Ascending aorta (tissue), 2 donors: ENCODE measurements at places on chromosomes 1 and 21.

- H3K36me3 ChIP-seq, result no peaks in the 10 kb centered on the region
- H3K27ac ChIP-seq, result no peak overlapping the region
- no peak overlapping the region for H3K4me3 ChIP-seq
- no peaks in the 10 kb centered on the region for H3K4me1 ChIP-seq
- DNase-seq, result no peak
- H3K27me3 ChIP-seq, result no peaks in the 10 kb centered on the region
Observed at GRCh38 chr1:223180731-223181321, 37.8 kb upstream of the TLR5 start.

GRCh38 chr1:119865627-119866026 is 30.7 kb downstream of the ADAM30 start:
- DNase-seq, result no peak
- no peaks in the 10 kb centered on the region for H3K27me3 ChIP-seq
- H3K4me1 ChIP-seq, result no peaks in the 10 kb centered on the region

DNA sequence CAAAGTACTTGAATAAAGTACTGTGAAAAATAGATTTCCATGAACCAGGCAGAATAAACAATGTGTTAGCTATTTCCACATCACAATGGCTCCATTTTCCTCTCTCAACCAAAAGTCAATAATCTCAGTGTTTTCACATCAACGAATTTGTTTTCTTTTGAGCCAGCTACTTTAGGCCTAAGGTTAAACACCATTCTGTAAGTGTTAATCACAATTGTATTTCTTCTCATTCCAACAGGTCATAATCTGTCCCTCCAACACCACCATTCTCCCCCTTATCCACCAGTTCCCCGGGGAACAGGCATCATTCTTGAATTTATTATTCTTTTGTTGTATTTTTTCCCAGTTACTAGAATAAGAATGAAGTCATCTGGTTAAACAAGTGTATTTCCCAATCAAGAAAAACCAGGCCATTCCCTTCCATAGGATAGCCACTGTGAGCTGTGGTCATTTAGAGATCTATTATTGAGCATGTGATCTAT is 66.2 kb upstream of the PALMD start:
- no peaks in the 10 kb centered on the region for H3K27me3 ChIP-seq
- H3K36me3 ChIP-seq, result no peaks in the 10 kb centered on the region
- DNase-seq, result no peak
- H3K27ac ChIP-seq, result no peak overlapping the region
- no peak overlapping the region for H3K4me3 ChIP-seq

DNA sequence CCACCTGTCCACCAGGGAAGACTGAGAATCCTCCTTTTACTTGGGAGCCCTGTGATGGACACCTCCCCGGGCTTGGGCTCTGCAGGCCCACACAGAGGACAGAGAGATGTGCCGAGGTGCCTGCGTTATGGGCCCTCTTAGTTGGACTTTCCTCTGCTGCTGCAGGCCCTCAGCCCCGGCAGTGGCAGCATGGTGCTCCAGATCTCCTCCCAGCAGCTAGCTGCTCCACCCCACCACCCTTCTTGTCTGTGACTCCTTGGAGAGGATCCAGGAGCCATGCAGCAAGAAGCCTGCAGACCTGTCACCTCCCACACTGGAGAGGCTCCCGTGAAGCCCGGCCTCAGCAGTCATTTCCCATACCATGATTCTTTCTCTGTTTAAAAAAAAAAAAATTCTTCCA is 27.4 kb downstream of the PHGDH start:
- no peak overlapping the region for H3K27ac ChIP-seq
- H3K36me3 ChIP-seq, result peaks cover 39% of the 10 kb centered on the region
- peaks cover 4% of the 10 kb centered on the region for H3K4me1 ChIP-seq
- H3K27me3 ChIP-seq, result no peaks in the 10 kb centered on the region
- DNase-seq, result no peak
- no peak overlapping the region for H3K4me3 ChIP-seq

GRCh38 chr1:14826172-14826636 is 227.7 kb downstream of the KAZN start:
- H3K27me3 ChIP-seq, result no peaks in the 10 kb centered on the region
- no peak for DNase-seq
- no peak overlapping the region for H3K27ac ChIP-seq
- no peaks in the 10 kb centered on the region for H3K36me3 ChIP-seq
- no peaks in the 10 kb centered on the region for H3K4me1 ChIP-seq

DNA sequence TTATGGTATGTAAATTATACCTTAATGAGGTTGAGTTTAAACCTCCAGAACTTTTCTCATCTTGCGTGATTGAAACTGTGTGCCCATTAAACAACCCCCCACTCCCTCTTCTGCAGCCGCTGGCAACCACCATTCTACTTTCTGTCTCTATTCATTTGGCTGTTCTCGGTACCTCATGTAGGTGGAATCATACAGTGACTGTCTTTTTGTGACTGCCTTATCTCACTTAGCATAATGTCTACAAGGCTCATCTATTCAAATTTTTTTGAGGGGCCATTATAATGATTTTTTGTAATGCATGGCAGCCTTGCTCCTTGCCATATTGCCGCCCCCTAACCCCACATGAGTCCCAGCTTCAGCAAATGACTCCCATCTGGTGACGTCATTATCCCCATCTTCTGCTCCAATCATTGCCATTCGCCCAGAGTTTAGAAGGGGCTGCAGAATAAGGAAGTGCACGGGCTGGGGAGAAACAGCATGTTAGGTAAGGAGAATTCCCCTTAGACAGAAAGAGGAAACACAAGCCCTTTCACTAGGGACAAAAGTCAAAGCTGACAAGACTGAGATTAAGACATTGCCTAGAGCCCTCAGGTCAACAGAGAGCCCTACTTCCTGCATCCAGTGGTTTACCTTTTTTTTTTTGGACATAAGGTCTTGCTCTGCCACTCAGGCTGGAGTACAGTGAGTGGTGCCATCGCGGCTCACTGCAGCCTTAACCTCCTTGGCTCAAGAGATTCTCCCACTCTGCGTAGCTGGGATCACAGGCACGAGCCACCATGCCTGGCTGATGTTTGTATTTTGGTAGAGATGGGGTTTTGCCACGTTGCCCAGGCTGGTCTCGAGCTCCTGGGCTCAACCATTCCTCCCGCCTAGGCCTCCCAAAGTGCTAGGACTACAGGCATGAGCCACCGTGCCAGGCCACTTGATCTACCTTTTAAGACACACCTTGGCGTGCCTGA is 78.4 kb upstream of the ERRFI1 start:
- H3K36me3 ChIP-seq, result no peaks in the 10 kb centered on the region
- no peaks in the 10 kb centered on the region for H3K4me1 ChIP-seq
- no peak overlapping the region for H3K4me3 ChIP-seq

DNA sequence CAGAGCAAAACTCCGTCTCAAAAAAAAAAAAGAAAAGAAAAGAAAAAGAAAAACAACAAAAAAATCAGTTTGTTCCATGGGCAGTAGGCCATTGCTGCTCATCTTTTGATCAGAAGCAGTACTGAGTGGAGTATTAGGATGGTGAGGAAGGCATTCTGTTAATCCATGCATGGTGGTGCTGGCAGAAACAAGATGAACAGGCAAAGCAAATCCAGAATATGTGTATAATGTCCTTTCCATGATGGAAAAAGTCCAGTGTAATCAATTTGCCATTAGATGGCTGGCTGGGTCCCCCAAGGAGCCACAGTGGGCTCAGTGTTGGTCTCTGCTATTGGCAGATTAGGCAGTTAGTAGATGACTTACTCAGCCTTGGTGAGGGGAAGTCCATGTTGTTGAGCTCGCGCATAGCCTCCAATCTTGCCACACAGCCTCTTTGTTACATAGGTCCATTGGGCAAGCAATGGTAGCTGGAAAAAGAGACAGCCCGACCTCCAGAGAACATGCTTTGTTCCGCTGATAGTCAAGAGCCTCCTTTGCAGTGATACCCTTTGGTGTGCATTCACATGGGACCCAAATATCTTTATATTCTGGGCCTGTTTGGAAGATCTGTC is 23.3 kb downstream of the H3-3A start:
- peaks cover 11% of the 10 kb centered on the region for H3K4me1 ChIP-seq
- no peaks in the 10 kb centered on the region for H3K36me3 ChIP-seq
- H3K27me3 ChIP-seq, result no peaks in the 10 kb centered on the region

DNA sequence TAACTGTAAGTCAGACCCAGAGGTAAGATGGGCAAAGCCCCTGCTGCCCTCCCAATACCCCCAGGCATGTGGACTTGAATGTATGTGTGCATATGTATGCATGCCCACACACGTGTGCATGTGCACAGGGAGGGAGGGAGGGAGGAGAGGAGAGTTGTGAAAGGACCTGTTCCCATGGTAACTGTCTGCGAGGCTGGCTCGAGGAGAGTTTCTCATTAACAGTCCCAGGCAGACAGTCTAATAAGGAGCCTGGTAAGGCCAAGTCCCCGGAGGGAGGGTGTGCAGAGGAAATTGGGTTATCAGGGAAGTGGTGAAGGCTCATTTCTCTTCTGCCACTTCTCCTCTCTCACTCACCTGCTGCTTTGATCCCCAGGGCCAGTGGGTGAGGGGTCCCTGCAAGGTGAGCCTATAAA is 74.9 kb downstream of the NFASC start:
- H3K27me3 ChIP-seq, result no peaks in the 10 kb centered on the region
- H3K4me1 ChIP-seq, result no peaks in the 10 kb centered on the region
- H3K27ac ChIP-seq, result no peak overlapping the region
- DNase-seq, result no peak
- H3K4me3 ChIP-seq, result no peak overlapping the region

DNA sequence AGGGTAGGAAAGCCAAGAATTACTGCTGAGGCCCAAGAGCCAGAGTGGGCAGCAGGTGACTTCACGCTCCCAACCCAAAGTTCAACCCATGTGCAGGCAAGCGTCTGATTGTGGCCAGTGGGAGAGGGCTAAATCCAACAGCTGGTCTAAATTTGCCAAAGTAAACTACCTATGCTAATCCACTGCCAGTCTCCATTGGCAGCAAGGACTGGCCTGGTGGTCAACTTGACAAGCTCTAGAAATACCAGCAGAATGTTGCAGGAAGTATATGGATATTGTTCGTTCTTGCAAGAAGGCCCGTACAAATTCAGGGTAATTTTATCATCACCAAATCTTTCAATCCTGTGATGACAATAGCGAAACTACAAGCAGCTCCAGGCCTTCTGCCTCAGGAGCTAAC is 1.5 kb downstream of the TMEM63A start:
- no peaks in the 10 kb centered on the region for H3K27me3 ChIP-seq
- peaks cover 46% of the 10 kb centered on the region for H3K4me1 ChIP-seq
- peak overlapping the region; percentile 90 for H3K4me3 ChIP-seq

DNA sequence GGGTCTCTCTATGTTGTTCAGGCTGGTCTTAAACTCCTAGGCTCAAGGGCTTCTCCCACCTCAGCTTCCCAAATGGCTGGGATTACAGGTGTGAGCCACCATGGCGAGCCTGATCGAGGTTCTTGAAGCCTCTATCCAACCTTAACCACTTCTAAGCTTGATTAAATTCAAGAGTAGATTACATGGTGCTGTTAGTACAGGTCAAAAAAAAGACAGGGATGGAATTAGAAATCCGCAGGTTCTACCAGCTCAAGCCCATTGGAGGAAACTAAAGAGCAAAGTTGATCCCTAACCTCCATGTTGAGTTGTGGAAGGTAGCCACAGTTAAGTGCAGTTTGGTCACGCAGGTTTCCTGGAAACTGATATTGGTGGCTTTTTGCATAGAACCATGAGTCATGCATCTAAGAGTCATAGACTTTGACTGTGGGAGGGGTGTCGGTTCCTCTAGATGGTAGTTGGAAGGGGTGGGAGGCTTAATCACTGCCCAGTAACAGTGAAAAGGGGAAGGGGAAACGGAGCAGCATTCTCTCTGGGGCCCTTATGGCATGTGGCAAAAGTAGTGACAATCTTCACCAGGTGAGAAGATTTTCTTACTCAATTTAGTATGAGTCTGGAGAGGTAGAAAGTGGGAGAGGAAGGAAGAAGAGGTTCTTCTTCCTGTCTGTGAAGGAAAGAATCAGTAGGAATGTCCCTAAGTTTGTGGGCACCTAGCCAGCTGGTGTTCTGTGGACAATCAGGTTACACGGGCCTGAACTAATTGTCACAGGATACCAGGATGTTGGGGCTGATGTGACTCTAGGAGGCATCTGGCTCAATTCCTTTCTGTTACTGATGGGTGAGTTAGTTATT is 7.0 kb downstream of the CD53 start:
- H3K27ac ChIP-seq, result no peak overlapping the region
- no peak for DNase-seq
- no peaks in the 10 kb centered on the region for H3K4me1 ChIP-seq
- H3K36me3 ChIP-seq, result no peaks in the 10 kb centered on the region

DNA sequence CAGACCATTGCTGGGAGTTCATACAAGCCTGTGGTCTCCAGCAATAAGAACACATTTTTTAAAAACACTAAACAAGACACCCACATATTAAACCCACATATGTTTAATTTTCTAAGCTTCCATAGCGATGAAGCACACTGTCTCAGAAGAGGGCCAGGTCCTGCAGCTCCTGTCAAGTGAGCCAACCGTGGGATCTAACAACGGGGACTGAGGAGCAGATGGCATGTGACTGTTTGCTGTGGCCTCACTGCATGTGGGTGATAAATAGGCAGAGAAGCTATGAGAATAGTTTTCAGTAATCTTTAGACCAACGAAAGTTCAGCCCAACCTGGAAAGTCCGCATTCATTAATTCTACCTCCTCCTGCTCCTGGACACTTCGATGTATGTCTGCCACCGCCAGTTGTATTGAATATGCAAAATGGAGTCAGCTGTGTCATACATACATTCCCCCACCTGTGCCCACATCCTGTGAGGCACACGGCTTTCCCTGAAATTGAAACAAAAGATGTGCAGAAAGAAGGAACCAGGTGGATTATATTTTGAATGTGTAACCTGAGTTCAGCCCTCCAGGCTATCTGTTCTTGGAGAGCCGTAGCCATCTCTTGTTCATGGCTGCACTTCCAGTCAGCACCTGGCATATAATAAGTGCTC is 88.2 kb downstream of the MIS18A start:
- DNase-seq, result no peak
- H3K27me3 ChIP-seq, result no peaks in the 10 kb centered on the region
- no peaks in the 10 kb centered on the region for H3K36me3 ChIP-seq
- no peak overlapping the region for H3K27ac ChIP-seq
- no peak overlapping the region for H3K4me3 ChIP-seq
- H3K4me1 ChIP-seq, result no peaks in the 10 kb centered on the region

DNA sequence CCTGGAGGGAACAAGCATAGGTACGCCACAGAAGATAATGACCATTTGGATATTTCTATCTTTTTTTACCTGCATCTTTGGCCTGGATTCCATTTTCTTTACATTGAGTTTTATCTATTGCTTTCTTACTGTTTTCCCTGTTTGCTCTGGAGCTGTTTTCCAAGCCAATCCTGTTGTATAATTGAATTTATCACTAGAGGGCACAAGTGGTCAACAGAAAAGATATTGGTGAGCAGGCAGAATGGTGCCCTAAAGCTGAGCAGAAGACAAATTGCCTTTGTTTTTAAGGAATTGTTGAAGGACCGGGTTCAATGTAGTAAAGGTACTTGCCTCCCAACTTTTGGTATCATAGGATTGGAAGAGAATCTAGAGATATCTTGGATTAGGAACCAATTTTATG is 152.8 kb downstream of the PPP1R12B start:
- H3K27ac ChIP-seq, result no peak overlapping the region
- H3K36me3 ChIP-seq, result no peaks in the 10 kb centered on the region
- H3K4me3 ChIP-seq, result no peak overlapping the region
- no peak for DNase-seq
- H3K4me1 ChIP-seq, result no peaks in the 10 kb centered on the region
